ENCODE measurements at places on chromosomes 11 and 22.

GRCh38 chr11:1150116-1150515 lies 7.6 kb upstream of the MUC5AC start:
- no peak for DNase-seq

DNA sequence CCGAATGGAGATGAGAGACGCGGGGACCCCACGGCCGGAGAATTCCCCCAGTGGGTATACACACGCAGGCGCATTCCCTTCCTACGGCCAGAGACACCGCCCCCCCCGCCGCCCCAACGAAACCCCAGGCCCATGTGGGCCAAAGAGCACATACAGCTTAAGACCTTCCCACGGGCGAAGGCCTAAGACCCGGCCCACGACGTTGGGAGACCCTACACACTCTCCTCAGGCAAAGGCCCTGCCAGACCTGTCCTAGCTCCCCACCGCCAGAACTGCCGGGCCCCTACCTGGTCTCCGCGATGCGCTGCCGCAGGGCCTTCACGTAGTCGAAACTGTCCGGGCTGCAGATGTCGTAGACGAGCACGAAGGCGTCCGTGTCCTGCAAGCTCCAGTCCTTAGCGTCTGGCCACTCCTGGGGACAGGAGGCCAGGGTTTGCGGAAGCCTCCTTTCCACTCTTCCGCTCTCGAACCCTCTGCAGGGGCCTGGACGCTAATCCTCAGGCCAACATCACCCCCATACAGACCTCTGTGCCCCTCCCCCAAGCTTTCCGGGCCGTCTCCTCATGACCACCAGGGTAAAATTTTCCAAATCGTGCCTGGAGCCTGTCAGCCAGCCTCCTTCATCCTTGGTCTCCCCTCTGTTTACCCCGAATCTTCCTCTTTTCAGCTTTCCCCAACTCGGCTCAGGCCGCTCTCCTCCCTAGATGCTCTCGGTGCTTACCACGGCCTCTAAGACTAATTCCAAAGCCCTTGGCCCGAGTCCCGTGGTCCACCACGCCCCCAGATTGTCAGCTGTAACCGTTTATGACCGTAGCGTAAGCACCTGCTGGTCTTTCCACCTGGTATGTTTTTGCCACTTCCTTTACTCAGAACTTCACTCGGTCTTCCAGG lies 1.7 kb downstream of the RASL10A start:
- no peak for DNase-seq

- no peak for DNase-seq
These were observed 745 bp downstream of the C22orf39 start for GRCh38 chr22:19446603-19447329.

- no peak for DNase-seq
These were observed at the start of gene RASL10A for GRCh38 chr22:29315286-29316140. Gene RASL10A (minus strand): TSS chr22:29315697. CDS start chr22:29315246, 451 bp downstream.

GRCh38 chr11:16791191-16791961 lies 52.9 kb downstream of the C11orf58 start:
- DNase-seq: no peak

DNA sequence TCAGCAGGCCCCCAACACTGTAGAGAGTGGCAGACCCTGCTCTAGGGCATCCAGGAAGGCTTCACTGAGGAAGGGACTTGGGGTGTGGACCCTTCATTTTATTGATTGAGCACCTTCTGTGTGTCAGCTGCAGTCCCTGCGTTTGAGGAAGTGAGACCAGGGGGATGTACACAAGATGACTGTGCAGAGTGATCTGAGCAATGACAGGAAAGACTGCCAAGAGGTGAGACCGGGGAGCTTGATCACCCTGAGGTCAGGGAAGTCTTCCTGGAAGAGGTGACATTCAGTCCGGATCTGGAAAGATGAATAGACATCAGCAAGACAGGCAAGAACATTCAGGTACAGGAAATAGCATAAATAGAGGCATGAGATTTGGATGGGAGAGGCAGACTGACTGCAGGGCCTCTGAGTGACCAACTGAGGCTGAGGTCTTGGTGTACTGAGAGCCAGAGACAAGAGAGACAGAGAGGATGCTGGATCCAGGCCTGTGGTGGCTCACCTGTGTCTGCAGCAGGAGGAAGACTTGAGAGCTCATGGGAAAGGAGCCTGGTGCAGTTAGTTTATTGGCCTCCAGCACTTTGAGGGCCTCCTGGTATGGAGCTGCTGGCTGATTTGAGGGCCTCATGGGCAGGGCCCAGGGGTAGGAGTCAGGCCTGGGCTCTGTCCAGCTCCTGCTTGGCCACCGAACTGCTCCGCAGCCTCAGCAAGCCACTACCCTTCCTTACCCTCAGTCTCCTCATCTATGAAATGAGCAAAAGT lies 5.2 kb downstream of the DGAT2 start:
- DNase-seq: no peak

DNA sequence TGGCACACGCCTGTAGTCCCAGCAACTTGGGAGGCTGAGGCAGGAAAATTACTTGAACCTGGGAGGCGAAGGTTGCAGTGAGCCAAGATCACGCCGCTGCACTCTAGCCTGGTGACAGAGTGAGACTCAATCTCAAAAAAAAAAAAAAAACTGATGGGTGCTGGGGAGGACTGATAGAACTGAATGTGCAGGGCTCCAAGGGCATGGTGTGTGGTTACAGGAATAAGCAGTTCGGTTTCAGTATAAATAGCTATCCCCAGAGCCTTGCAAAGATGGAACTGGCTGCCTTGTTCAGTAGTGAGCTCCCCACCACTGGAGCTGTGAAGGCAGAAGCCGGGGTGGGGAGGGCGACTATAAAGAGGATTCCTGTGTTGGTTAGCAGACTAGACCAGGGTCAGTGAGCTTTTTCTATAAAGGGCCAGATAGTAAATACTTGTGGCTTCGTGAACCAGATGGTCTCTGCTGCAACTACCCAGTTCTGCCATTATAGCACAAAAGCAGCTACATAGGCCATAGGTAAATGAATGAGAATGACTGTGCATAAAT lies 5.9 kb downstream of the TOM1 start:
- DNase-seq: no peak

Measured in GOT3 (cell line).